ENCODE measurements at places on chromosomes 6 and 20. TPM values are rescaled to one million over a fixed set of nuclear protein-coding genes. Genes with fewer than 3 reads are reported as not detected.

Gene TASP1
- 11.0 TPM for total RNA-seq

Gene CD164
- total RNA-seq: 180 TPM

Gene COX4I2
- not detected for total RNA-seq

Gene ENPP4
- total RNA-seq: 8.6 TPM

Gene C20orf96
- 7.5 TPM for total RNA-seq

Gene DEFB132
- total RNA-seq: not detected

DNA sequence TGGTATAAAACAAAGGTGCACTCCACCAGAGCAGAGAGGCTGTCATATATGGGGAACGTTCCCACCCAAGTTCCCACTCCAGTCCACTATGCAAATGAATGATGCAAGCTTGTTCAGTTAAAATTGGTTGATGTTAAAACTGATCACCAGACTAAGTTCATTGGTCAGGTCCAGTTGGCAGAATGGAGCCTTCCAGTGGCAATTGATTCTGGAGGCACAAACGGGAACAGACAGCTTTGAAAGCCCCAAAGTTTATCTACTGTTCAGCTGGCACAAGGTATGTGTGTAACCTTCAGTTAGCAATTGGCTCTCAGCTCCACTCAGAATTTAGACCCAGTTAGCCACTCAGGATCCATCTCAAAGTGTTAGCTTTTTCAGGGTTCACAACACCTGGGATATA is 119.4 kb upstream of the CEP85L start:
- H3K36me3 ChIP-seq: peaks cover 3% of the 10 kb centered on the region
- H3K27ac ChIP-seq: no peak overlapping the region
- H3K4me3 ChIP-seq: no peak overlapping the region
- no peak for DNase-seq
- H3K27me3 ChIP-seq: no peaks in the 10 kb centered on the region

DNA sequence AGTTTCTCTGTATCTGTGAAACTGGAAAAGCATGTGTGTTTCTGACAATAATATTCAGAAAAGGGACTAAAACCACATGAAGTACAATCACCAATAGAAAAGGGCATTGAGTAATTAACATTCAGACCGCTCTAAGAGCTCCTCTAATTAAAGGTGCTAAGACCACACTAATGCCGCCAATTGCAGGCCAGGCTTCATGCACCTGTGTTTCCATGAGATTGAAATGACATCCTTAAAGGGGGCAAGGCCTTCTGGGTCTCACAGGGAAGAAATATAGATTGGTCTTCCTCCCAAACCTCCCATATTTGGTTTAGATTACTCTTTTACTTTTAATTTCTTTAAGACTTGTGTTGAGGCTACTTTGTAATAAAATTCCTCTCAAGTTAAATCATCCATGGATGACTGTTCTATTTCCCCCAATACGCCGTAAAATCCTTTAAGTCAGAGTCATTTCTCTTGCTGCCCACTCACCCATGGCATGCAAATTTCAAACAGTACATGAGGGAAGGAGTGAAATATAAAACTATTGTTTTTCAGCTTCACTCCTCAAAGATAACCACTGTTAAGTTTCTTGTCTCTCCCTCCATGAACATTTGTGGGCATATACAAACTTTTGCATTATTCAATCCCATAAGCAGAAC is 110.6 kb downstream of the UBE3D start:
- H3K36me3 ChIP-seq: peaks cover 35% of the 10 kb centered on the region
- no peak overlapping the region for H3K27ac ChIP-seq
- H3K27me3 ChIP-seq: no peaks in the 10 kb centered on the region
- no peak overlapping the region for H3K4me3 ChIP-seq
- H3K4me1 ChIP-seq: no peaks in the 10 kb centered on the region

- H3K27me3 ChIP-seq: no peaks in the 10 kb centered on the region
- H3K27ac ChIP-seq: no peak overlapping the region
- no peaks in the 10 kb centered on the region for H3K36me3 ChIP-seq
- no peaks in the 10 kb centered on the region for H3K4me1 ChIP-seq
- H3K4me3 ChIP-seq: no peak overlapping the region
- DNase-seq: no peak
Measured at GRCh38 chr6:11595903-11596302, 58.4 kb downstream of the TMEM170B start.

DNA sequence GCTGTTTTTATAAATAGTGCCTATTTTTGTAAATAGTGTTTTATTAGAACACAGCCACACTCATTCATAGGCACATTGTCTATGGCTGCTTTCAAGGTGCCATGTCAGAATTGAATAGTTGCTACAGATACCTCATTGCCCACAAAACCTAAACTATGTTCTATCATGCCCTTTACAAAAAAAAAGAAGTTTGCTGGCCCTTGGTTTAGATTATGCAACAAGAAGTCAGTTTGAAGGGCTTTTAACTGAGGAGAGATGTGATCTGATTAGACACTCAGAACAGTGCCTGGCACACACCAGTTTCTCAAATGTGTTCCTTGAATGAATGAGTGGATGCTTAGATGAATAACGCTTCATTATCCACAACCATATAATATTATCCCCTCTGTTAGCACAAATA is 366.1 kb downstream of the MAFB start:
- H3K27ac ChIP-seq: no peak overlapping the region
- no peaks in the 10 kb centered on the region for H3K36me3 ChIP-seq
- DNase-seq: no peak
- H3K4me1 ChIP-seq: no peaks in the 10 kb centered on the region
- H3K27me3 ChIP-seq: peaks cover 1% of the 10 kb centered on the region
- no peak overlapping the region for H3K4me3 ChIP-seq

- H3K27ac ChIP-seq: peak overlapping the region; percentile 89
- no peaks in the 10 kb centered on the region for H3K27me3 ChIP-seq
- H3K36me3 ChIP-seq: peaks cover 62% of the 10 kb centered on the region
- peak overlapping the region; percentile 71 for H3K4me3 ChIP-seq
Measured at GRCh38 chr6:142935553-142936517, 9.1 kb downstream of the HIVEP2 start.

- H3K27ac ChIP-seq: peak overlapping the region; percentile 92
- H3K4me1 ChIP-seq: peaks cover 38% of the 10 kb centered on the region
- peaks cover 4% of the 10 kb centered on the region for H3K27me3 ChIP-seq
Measured at GRCh38 chr6:31615748-31616147, 714 bp downstream of the AIF1 start.

DNA sequence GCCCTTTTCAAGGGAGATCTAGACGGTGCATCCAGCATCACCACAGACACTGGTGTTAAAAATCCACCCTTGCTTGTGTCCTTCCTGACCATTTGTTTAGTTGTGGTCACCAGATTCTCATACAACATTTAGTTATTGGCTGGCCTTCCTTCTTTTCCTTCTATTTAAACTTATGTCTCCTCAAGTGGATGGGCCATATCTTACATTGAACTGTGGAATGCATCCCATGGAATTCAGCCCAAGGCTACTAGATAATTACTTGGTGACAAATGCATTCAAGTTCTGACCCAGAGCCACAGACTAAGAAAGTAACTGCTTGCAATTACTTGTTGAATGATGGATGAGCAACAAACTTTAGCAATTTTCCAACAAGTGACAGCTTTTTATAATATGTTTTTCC is 198.9 kb upstream of the SSTR4 start:
- H3K27ac ChIP-seq: no peak overlapping the region
- no peak overlapping the region for H3K4me3 ChIP-seq
- H3K4me1 ChIP-seq: no peaks in the 10 kb centered on the region

- H3K36me3 ChIP-seq: no peaks in the 10 kb centered on the region
- no peak overlapping the region for H3K27ac ChIP-seq
- no peak for DNase-seq
- H3K4me1 ChIP-seq: no peaks in the 10 kb centered on the region
Measured at GRCh38 chr6:21722510-21722909, 129.0 kb downstream of the SOX4 start.

GRCh38 chr6:14447240-14447639 is 329.7 kb downstream of the CD83 start:
- no peak for DNase-seq
- peaks cover 23% of the 10 kb centered on the region for H3K4me1 ChIP-seq
- no peak overlapping the region for H3K27ac ChIP-seq
- no peaks in the 10 kb centered on the region for H3K27me3 ChIP-seq
- no peak overlapping the region for H3K4me3 ChIP-seq

DNA sequence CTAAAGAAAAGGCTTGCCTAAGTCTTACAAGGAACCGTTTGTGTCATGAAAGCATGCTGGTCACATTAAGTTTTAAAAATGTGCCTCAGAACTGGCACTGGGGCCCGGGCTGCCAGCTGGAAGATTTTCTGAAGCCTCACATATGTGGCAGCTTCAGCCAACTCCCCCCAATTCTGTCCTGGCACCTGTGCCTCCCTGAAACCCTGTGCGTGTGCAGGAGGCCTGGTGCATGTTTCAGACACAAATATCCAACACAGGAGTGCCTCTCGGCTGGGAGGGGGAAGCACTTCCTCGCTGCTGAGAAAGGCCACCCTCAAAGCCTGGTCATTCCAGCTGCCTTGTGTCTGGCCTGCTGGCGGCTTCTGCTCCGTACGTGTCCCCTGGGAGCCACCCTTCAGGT is 188.5 kb upstream of the SNX9 start:
- H3K4me3 ChIP-seq: no peak overlapping the region
- DNase-seq: no peak
- H3K27me3 ChIP-seq: no peaks in the 10 kb centered on the region
- no peaks in the 10 kb centered on the region for H3K36me3 ChIP-seq

DNA sequence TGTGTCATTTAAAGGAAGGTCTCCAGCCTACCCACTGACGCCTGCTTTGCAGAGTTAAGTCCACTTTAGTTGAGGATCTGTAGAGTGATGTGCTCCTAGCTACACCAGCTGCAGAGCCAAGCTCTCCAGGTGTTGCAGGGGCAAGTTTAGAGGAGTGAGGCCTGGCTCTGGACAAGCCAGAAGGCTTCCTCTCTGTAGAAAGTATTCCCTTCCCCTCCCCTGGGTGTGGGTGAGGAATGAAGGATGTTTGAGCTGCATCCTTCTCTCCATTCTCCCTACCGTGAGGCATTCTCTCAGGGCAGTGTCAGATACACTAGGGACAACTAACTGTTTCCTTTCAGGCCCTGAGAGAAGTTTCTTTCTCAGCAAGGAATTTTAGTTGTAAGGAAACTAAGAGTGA is 66.5 kb downstream of the ELOVL5 start:
- H3K4me3 ChIP-seq: no peak overlapping the region
- H3K27ac ChIP-seq: no peak overlapping the region
- peaks cover 19% of the 10 kb centered on the region for H3K4me1 ChIP-seq
- H3K27me3 ChIP-seq: no peaks in the 10 kb centered on the region

DNA sequence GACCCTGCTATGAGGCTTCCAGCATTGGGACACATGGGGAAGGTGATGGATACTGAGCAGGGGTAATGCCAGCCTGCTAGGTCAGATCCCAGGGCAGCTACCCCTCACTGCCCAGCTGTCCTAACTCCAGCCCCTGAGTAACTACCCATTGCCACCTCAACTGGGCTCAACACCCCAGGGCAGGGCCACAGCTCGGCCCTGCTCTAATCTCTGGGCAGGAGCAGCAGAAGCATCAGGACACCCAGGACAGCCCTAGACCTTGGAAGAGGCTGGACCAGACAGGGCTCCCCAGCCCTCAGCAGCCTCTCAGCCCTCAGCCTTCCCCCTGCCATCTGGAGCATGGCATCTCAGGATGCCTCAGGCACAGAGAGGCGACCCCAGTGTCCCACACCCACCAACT is 67.4 kb upstream of the TOP1 start:
- no peak overlapping the region for H3K27ac ChIP-seq
- no peak overlapping the region for H3K4me3 ChIP-seq
- DNase-seq: no peak

- H3K36me3 ChIP-seq: peaks cover 6% of the 10 kb centered on the region
- peaks cover 47% of the 10 kb centered on the region for H3K4me1 ChIP-seq
- no peak for DNase-seq
Measured at GRCh38 chr6:157991067-157991432, 9.4 kb downstream of the SYNJ2 start.

DNA sequence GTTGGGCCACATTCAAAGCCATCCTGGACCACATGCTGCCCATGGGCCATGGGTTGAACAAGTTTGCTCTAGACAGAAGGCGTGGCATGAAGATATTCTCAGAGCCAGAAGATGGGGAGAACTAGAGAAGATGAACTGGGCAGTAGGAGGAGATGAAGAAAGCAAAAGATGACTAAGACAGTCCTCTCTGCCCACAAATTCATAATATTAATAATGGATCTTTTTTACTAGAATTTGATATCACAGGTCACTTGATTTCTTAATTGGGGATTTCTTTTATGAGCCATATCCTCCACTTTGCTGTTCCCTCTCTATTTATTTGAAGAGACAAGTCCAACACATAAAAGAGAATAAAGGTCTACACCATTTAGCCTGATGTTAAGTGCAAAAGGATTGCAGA is 25.5 kb upstream of the EDN1 start:
- H3K4me3 ChIP-seq: no peak overlapping the region
- peaks cover 6% of the 10 kb centered on the region for H3K27me3 ChIP-seq
- peaks cover 11% of the 10 kb centered on the region for H3K4me1 ChIP-seq
- no peak overlapping the region for H3K27ac ChIP-seq
- DNase-seq: no peak

DNA sequence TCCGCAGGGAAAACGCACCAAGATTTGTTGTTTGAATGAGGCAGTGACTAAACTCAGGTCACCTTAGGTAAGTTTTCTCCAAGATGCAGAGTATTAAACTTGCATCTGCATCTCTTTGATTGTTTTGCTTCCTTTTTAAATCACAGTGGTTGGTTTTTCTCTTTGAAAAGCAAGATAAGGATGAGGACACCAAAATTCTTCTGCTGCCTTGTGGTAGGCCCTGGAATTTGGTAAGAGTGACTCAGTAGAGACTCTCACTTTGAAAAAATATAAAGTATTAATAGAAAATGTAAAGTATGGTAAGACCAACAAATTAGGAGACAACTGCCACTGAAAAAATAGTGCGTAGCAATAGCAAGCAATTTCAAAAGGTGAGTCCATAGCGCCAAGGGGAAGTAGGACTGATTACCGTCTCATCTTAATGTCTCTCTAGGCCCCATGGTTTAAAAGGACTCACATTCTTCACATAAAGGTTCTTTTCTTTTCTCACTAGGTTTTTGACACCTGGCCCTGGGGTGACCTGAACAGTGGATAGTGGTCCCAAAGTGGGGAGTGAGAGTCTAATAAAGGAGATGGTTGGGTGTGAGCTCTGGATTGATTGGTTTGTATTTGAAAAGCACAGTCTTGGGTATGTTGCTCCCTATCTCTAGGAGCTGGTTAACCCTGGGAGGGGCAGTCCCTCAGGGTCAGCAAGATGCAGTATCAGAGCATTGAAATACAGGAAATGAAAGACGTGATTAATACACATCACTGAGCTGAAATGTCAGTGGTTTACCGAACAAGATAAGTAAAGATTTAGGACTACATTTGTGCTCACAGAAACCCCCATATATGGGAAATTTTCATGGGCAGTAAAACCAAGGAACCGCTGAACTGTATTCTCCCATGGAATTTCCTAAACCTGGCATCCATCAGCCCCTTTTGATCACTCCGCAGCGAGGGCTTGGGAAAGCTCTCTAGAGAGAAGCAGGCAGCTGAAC is 221.2 kb downstream of the SLC24A3 start:
- DNase-seq: no peak
- peaks cover 3% of the 10 kb centered on the region for H3K4me1 ChIP-seq
- no peaks in the 10 kb centered on the region for H3K27me3 ChIP-seq
- no peak overlapping the region for H3K27ac ChIP-seq
- H3K4me3 ChIP-seq: no peak overlapping the region

All from activated naive CD8-positive, alpha-beta T cell treated with anti-CD3 and anti-CD28 coated beads for 36 hours (primary cell).